Activated T-helper 1 cell treated with anti-CD3 and anti-CD28 coated beads, Interleukin-12 subunit alpha, Interleukin-12 subunit beta, Interleukin-2, Interleukin-4 antibody, amounts not matched to agents 30 ng/mL and 10 ng/mL and 1 ng/mL, durations not matched to agents 14 hours and 24 hours and 36 hours (primary cell): ENCODE measurements at places on chromosomes 13 and 19. TPM values are rescaled to one million over a fixed set of nuclear protein-coding genes. Genes with fewer than 3 reads are reported as not detected.

The PLIN5 gene
- total RNA-seq: not detected in 2 replicates

The GRIN3B gene
- total RNA-seq: not detected in 2 replicates

The PDS5B gene
- total RNA-seq: 57.8 and 62.7 TPM in 2 replicates

The ZNF415 gene
- 0.20 and 0.21 TPM in 2 replicates for total RNA-seq

DNA sequence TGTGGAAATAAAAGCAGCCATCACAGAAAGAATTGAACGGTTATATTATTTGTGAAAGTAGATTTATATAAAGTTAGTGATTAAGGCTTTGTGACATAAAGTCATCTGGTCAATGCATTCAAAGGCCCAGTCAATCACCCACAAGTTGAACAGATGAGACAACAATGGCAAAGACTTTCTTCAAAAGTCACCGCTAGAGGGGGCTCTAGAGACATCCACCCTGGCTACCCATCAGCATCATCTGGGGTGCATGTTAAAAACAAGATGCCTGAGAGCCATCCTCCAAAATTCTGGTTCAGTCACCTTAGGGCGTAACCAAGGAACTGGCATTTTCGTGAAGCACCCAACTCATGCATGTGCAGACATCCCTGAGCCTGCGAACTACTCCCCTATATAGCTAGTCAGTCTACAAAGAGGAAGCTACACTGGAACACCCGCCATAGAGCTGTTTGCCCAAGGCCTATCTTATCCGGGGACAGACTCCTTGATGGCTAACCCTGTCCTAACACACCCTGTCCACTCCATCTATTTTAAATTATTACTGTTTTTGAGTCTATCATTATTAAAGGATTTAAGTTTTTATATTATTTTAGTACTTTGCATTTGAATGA lies 970.5 kb downstream of the UQCRFS1 start:
- peaks cover 2% of the 10 kb centered on the region for H3K27me3 ChIP-seq
- no peak overlapping the region for H3K4me3 ChIP-seq
- peaks cover 6% of the 10 kb centered on the region for H3K4me1 ChIP-seq
- no peaks in the 10 kb centered on the region for H3K36me3 ChIP-seq
- peak; percentile 26 for DNase-seq

DNA sequence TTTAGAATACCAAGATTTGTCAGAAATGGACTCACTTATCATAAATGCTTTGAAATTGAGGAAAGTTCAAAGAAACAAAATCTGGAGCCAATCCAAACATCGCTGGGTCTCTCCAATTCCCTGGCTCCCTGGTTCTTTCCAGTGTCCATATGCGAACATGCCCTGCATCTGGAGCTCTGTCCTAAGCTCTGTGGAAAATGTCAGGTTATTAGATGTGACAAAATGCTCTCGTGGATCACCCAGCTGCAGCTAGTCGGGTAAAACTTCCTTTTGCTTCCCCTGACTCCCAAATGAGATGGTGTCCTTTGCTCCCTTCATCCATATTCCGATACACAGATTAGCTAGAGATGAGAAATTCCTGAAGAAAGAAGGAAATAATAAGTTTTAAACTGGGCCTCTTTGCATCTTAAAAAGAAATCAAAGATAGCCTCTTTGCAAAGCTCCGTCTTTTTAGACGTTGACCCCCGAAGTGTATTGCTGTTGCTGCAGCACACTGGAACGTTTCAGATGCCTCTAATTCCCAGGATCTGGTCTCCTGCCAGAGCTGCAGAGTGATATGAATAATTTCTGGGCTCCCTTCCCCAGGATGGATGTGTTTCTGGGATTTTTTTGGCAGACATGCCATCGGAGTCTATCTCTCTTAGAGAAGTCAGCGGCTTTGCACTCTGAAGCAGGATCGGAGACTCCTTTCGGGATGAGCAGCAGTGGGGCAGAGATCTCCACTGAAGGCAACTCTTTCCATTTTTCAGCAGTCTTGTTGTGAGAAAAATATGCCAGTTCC lies 102.9 kb downstream of the TEX26 start:
- DNase-seq: no peak
- H3K4me1 ChIP-seq: peaks cover 29% of the 10 kb centered on the region
- H3K27ac ChIP-seq: no peak overlapping the region
- H3K27me3 ChIP-seq: peaks cover 37% of the 10 kb centered on the region
- H3K36me3 ChIP-seq: peaks cover 2% of the 10 kb centered on the region
- H3K4me3 ChIP-seq: no peak overlapping the region

- no peaks in the 10 kb centered on the region for H3K36me3 ChIP-seq
- H3K27me3 ChIP-seq: peaks cover 2% of the 10 kb centered on the region
- no peak overlapping the region for H3K4me3 ChIP-seq
- no peak overlapping the region for H3K27ac ChIP-seq
- no peaks in the 10 kb centered on the region for H3K4me1 ChIP-seq
These were observed 51.5 kb downstream of the SKA3 start for GRCh38 chr13:21124852-21125251.

GRCh38 chr19:13841962-13842290 lies 35.0 kb upstream of the NANOS3 start:
- H3K4me3 ChIP-seq: peak overlapping the region; percentile 93
- peaks cover 15% of the 10 kb centered on the region for H3K36me3 ChIP-seq
- H3K4me1 ChIP-seq: peaks cover 53% of the 10 kb centered on the region
- H3K27ac ChIP-seq: peak overlapping the region; percentile 96
